Activated CD8-positive, alpha-beta memory T cell treated with anti-CD3 and anti-CD28 coated beads for 48 hours (primary cell): ENCODE measurements at places on chromosomes 4 and X.

GRCh38 chr4:142474398-142475087, 371.6 kb downstream of the INPP4B start:
- DNase-seq = no peak

DNA sequence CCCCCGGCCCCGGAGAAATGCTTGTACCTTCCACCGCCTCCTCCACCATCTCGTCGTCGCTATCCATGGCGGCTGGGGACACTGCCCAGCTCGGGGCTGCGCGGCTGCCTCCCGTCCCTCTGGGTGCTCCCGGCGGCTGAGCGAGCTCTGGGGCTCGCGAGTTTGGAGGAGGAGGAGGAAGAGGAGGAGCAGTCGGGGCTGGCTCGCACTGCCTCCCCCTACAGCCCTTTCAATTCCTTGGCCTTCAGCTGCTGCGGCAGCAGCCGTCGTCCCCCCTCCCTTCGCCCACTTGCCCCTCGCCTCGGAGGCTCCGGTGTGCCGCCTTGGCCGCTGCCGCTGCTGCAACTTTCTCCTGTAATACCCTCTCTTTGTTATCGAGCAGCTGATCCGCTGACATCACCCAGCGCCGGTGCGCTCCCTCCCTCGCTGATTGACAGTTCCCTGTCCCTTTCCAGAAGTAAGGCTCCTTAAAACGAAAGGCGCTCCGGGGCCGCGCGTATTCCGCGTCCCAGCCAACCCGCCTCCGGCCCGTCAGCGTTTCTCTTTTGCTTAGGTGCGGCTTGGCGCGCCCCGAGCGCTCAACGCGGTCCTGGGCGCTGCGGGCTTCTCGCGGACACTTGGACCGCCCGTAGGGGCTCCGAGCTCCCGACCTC, at the start of gene SETD7:
Gene SETD7 (minus strand): TSS at position 149 of the 653 bp plus-strand sequence. CDS start 82 bp downstream, at position 67.
- DNase-seq = peak; percentile 24

DNA sequence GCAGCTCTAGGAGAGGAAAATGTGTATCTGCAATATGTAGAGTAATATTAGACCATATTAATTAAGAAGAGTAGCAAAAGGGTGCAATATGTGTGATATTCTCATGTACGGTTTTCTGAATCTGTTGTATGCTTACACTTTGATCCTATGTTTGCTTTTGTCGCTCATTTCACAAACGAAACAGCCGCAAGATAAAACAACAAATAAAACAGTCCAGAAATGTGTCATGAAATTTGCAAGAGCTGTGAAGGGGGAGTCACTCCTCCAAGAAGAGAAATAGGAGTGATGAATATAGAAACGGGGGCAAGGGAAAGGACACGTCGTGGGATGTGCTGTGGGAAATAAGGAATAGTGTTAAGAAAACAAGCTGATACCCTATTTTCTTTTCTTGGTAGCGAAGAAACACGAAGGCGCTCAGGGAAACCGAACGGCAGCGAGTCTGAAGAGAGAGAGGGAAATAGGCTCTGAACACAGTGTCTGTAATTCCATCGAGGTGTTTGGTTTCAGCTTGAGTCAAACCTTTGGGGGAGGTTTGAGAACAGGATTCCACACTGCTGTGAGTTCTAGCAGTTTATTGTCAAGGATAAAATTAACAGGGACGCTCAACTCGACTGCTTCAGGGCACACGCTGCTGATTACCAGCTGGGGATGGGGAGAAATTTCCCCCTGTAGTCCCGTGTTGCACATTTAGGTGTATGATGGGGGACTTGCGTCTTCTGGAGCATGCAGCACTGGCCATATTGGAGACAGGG, 595.6 kb upstream of the TENM3 start:
- no peak for DNase-seq

DNA sequence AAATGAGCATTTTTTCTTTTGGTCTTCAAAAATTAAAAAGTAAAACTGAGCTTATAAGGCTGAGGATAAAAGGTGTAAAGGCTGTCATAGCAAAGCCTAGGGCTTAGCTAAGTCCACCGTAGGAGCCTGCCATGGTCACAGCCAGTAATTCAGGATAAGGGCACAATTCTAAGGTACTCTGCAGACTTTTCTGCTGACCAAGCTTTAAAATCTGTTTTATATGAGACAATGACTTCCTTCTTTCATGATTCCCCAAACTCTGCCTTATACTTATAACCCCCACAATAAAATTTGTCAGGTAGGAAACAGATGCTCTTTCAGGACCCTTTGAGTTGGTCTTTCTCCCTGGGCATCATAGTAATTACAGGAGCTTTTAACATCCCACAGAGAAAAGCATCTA, 138.5 kb downstream of the COL4A6 start:
- DNase-seq = no peak

GRCh38 chr4:122622400-122622799, 1.5 kb upstream of the IL21 start:
- no peak for DNase-seq

- no peak for DNase-seq
Measured at GRCh38 chr4:132818091-132818490, 331.0 kb upstream of the PCDH10 start.

DNA sequence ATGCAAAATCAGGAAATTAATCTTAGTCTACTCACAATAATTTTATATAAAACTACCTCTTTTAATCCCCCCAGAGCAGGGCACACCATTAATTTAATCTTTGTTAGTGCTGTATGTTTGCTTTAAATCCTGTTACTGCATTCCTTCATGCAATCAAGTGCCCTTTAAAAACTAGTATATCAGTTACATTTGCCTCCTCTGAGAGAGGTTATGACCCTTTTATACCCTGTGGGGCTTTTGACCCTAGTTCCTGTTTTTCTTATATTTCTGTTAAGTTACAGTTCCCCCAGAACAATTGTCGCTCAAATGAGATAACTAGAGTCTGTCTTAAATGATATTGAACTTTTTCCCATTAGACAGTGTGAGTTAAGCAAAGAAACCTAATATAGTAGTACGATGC, 46.2 kb downstream of the GPC4 start:
- no peak for DNase-seq

DNA sequence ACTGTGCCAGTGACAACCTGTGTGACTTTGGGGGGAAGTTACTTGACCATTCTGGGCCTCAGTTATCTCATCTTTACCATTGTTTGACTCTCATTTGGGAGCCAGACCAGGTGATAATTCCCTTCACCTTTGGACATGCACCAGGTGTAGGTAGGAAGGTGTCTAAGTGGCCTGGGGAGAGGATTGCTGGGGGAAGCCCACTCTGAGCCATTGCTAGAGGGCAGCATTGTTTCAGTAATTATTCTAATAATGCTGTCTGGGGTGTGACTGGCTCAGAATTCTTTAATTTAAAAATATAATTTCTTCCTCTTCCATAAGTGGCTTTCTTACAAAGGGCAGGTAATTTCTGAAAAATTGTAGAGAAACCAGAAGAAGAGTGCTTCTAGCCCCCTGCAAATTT, 104.3 kb downstream of the RTL9 start:
- no peak for DNase-seq

GRCh38 chrX:10750581-10750980, 130.2 kb upstream of the MID1 start:
- DNase-seq = no peak

- DNase-seq = no peak
Measured at GRCh38 chrX:3380603-3381002, 34.2 kb upstream of the MXRA5 start.

DNA sequence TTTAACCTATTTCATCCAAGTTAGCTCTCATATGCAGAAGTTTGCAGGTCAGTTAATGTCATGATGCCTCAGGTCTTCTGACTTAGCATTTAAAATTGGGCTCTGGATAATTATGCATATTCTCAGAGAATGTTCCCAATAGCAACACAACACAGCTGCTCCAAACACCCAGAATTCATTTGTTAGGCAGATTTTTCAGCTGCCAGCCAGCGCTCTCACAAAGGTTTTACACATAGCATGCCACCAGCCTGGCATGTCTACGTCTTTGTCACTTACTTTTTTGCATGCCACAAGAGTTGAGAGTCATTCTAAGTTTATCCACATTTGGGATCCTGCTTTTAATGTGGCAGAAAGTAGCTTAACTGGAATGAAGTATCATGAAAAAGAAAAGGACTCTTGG, 84.8 kb downstream of the LIMCH1 start:
- DNase-seq = no peak

DNA sequence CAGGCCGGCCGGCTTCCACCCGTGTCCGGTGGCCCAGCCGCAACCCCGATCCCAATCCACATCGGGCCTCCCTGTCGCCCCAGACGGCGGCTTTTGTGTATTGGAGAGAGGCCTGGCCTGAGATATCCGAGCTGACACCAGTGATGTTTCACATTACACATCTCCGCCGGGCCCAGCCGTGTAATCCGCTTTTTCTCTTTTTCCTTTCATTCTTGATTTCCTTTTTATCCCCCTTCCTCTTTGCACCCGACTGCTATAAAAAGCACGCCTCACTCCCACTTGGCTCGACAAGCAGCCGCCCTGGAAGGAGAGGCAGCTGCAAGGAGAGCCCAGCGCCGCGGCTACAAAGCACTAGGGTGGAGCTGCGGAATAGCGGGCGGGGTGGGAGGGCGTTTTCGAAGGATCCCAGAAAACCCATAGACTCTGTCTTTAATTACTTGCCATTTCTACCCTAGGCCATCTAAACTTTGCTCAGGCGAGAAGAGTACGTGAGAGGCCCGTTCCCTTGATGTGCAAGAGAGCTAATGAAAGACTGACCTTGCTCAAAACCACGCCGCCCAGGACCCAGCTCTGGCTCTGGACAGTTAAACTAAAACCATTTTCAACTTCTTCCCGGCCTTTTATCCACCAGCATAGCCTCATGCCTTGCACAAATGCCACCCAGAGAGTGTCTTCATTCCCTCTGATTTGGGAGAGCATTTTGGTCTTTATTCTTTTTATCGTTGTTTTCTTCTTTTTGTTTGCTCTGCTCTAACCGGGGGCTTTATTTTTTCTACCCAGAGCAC, 3.2 kb downstream of the PITX2 start:
- no peak for DNase-seq

- DNase-seq = no peak
Measured at GRCh38 chr4:1310031-1310795, 20.5 kb downstream of the MAEA start.
